ENCODE measurements at places on chromosomes 7 and 10.

GRCh38 chr7:79820387-79820786 is 314.2 kb upstream of the GNAI1 start:
- no peak for DNase-seq

GRCh38 chr7:157047148-157047547 is 36.7 kb upstream of the MNX1 start:
- no peak for DNase-seq

DNA sequence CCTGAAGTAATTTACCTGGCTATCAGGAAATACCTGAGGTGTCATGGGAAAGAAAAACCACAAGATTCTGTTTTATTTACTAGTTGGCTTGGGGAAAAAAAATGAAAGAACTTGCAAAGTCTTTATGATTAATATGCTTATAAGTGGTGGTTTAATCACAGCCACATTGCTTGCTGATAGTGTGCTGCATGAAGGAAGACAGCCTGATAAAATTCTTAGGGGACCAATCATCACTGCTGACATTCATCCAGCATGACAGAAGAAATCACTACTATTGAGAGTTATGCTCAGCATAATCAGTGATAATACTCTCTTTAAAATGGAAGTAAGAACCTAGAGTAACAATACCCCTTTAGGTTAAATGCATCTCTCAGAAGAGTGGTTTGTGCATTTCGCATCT is 150.2 kb upstream of the LRRN3 start:
- no peak for DNase-seq

- no peak for DNase-seq
These were observed 20.7 kb upstream of the SPOCK2 start for GRCh38 chr10:72108830-72109635.

DNA sequence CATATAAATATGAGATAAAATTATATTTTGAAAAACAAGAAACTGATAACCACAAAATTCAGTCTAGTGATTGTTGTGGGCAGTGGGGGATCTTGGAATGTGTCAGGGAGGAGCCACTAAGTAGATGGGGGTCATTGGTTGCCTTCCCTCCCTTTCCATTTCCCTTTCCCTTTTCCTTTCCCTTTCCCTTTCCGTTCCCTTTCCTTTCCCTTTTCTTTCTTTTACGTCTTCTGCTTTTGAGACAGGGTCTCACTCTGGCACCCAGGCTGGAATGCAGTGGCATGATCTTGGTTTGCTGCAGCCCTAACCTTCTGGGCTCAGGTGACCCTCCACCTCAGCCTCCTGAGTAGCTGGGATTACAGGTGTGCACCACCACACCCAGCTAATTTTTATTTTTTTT is 51.0 kb downstream of the DYNC2I1 start:
- no peak for DNase-seq
